T follicular helper cell (primary cell): ENCODE measurements at places on chromosomes 13 and 19.

DNA sequence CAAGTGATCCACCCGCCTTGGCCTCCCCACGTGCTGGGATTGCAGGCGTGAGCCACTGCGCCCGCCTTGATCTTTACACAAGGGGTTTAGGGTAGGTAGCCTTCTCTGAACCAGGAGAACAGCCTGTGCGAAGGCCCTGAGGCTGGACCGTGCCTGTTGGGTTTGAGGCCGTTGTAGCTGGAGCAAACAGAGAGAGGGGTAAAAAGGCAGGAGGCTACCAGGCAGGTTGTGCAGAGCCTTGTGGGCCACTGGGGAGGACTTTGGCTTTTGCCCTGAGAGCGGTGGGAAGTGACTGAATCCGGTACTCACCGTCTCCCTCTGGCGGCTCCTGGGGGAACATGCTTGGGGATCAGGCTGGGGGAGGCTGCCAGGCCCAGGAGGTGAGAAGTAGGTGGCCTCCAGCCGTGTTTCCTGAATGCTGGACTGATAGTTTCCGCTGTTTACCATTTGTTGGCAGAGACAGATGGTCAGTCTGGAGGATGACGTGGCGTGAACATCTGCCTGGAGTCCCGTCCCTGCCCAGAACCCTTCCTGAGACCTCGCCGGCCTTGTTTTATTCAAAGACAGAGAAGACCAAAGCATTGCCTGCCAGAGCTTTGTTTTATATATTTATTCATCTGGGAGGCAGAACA is 24.6 kb downstream of the SPC24 start:
- DNase-seq = peak; percentile 52

- DNase-seq = no peak
Observed at GRCh38 chr13:100535426-100536135, 53.0 kb downstream of the GGACT start.

DNA sequence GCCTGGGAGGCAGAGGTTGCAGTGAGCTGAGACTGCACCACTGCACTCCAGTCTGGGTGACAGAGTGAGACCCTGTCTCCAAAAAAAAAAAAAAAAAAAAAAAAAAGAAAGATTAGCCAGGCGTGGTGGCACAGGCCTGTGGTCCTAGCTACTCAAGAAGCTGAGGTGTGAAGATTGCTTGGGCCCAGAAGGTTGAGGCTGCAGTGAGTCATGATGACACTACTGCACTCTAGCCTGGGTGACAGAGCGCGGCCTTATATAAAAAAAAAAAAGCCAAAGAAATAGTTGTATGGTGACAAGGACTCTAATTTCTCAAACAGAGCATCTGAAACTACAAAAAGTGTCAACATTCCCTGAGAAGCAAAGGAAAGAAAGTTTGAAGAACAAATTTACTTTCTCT is 3.4 kb downstream of the PBX4 start:
- no peak for DNase-seq

GRCh38 chr13:27026396-27026795 is 145.2 kb downstream of the USP12 start:
- no peak for DNase-seq

GRCh38 chr19:54434873-54435214 is 14.2 kb upstream of the LENG8 start:
- no peak for DNase-seq

- DNase-seq = no peak
Observed at GRCh38 chr13:32142956-32143375, 111.4 kb downstream of the FRY start.

GRCh38 chr13:19862481-19863313 is 752 bp downstream of the ZMYM5 start:
- DNase-seq = peak; percentile 26
